ENCODE measurements at places on chromosomes 7 and 10.

DNA sequence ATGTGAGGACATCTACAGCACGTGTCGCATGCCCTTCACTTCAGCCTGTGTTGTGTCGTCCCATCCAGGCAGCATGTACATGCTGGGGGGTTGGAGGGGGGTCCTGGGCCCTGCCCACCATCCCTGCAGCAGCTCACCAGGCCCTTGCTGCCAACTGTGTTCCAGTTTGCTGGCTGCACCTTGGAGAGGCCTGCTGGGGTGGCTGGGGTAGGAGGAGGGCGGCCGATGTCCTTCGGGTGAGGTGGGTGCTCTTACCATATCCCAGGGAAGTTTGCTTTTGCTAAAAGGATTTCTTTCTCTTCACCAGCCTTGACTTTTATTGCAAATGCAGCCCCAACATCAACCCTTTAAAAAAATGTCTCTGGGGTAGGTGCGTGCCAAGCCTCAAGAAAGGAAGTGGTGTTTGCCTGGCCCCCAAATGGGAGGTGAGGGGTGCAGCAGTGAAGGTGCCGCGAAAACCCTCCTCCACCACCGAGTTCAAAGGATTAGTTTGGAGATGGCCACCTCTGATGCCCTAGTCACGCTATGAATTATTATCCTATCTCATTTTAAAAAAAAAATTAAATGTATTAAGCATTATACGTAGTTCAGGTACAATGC lies 165.8 kb upstream of the KLF6 start:
- no peak for DNase-seq

DNA sequence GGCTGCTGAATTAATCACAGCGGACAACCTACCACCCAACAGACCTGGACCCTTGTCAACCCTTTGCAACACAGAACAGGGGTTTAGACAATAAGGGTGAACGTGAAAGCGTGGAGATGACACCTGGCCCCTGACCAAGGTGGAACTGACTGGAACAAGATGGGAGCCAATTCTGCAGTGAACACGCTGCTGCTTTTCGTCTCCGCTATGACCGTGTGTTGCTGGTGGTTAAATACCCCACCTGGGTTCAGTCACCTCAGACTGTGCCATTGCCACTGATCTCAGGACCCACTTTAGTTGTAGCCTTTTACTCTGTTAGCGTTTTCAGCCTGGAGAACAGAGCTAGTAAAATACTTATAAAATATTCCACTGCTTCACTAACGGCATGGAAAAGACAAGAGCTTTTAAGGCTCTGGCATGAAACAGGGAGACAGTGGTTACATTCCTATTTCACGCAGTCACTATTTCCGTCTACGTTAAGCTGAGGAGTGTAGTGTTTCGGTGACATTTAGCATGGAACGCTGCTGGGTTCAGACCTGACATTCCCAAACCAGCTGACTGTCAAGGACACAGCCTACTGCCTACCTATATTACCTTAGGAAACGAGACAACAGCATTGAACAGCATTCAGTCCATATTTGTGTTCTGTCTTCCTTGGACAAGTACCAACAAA lies 119.5 kb upstream of the PRSS1 start:
- DNase-seq, result no peak

DNA sequence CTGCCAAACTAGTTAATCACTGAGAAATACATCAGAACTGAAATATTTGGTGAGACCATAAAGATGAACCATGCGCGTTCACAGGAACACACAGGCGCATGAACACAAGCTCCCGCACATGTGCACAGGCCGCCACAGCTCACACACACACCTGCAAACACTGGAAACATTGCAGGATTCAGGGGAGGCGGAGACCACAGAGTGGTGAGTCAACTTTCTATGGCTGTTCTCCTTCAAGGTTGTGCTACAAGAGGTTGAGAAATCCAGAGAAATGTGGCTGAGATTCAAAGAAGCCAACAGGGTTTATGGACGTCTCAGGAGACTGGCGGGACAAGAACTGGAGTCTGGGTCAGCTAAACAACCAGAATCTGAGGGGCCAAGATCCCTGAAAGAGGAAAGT lies 17.8 kb downstream of the ESYT2 start:
- DNase-seq, result no peak

GRCh38 chr7:40879941-40880543 lies 745.2 kb downstream of the SUGCT start:
- no peak for DNase-seq

DNA sequence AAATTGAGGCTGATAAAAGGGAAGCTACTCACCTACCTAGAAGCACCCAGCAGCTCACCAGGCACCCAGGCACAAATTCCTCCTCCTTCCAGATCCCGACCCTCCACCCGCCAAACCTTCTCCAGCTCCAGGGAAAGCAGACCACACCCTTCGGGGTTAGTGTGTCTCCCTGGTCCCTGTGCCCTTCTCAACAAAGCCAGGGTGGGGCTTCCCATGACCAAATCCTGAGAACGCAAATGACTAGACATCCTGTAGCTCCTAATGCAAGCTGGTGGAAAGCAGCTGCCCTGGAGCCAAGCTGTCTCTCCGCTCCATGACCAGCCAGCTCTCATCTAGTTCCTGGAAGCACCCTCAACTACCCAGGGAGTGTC lies 4.4 kb downstream of the TBX20 start:
- no peak for DNase-seq

GRCh38 chr10:64867501-64867962 lies 1346.3 kb downstream of the REEP3 start:
- no peak for DNase-seq

DNA sequence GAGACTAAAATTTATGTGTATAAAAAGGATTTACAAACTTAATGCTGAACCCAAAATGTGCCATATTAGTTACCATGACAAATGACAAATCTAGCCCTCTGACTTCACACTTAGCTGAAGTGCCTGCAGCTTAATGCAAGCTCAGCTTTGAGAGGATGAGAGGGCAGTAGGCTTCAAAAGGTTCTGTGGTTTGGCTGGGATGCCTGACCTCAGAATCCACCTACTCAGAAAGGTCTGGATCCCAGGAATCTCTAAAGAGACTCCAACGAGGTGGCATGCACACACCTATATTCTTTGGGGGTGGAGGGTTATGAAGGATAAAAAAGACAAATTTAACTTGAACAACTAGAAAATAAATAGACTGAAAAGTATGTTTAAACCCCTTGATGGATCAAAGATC lies 213.4 kb downstream of the TAX1BP1 start:
- no peak for DNase-seq

Data from naive B cell (primary cell).